Spleen (tissue), 13 donors: ENCODE measurements at places on chromosomes 7 and 10. TPM values are rescaled to one million over a fixed set of nuclear protein-coding genes. Genes with fewer than 3 reads are reported as not detected.

DNA sequence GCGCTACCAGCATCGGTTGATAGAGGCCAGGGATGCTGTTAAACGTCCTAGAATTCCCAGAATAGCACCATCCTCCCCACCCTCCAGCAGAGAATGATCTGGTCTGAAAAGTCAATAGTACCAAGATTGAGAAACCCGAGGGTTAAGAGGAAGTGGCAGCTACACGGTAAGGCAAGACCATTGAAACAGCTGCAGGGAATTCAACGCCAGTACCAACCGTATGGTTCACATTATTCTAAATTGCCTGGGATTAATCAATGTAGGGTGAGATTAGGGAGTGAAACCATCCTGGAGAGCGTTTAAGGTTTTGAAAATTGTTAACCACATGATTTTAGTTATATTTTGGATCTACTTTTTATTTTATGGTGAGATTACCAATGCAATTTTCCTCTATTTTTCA lies 352.2 kb downstream of the PRPF18 start:
- no peak overlapping the region for H3K27ac ChIP-seq
- H3K36me3 ChIP-seq, result no peaks in the 10 kb centered on the region
- no peak for DNase-seq
- no peak overlapping the region for H3K4me3 ChIP-seq

DNA sequence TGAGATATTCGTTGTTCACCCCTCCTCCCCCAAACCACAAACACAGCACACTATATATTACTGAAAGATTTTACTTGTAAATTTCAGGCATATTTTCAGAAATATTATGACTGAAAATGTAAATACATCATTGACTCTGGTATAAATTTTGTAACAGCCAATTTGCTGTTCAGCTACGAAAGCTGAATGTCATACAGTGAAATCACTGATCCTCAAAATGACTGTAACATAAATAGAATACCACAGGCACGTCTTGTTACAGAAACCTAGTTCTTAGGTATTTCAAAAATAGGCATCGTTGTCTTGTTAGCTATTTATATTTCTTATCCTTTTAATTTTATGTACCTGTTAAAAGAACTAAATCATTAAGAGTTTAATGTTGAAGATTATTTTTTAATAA lies 15.1 kb downstream of the TRUB1 start:
- no peak overlapping the region for H3K4me3 ChIP-seq
- no peak for DNase-seq
- H3K36me3 ChIP-seq, result no peaks in the 10 kb centered on the region
- H3K27ac ChIP-seq, result no peak overlapping the region

DNA sequence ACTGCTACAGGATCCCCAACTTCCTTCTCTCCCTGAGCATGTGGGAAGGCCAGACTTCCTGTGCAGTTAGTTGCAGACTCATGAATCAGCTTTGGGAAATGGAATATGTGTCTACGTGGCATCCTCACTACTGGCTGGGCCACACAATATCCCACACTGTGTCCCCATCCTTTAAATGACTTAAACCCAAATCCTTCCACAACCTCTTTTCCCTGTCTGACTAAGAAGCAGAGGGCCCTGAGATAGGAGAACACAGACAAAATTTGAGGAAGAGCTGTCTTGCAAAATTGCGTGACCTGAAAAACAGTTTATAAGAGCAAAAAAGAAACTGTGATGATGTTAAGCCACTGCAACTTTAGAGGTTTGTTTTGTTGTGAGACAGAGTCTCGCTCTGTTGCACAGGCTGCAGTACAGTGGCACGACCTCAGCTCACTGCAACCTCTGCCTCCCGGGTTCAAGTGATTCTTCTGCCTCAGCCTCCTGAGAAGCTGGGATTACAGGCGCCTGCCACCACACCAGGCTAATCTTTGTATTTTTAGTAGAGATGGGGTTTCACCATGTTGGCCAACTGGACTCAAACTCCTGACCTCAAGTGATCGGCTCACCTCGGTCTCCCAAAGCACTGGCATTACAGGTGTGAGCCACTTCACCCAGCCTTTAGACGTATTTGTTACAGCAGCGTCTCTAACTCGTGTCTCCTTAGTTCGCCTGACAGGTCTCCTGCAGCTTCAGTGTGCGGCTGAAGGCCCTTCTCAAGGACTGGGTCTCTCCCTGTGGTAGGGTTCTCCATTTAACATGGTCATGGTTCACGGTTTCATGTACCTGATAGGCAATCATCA lies 46.9 kb upstream of the SFMBT2 start:
- H3K4me3 ChIP-seq, result no peak overlapping the region
- peaks cover 14% of the 10 kb centered on the region for H3K4me1 ChIP-seq
- no peaks in the 10 kb centered on the region for H3K36me3 ChIP-seq
- DNase-seq, result no peak
- no peaks in the 10 kb centered on the region for H3K27me3 ChIP-seq

- no peak overlapping the region for H3K27ac ChIP-seq
- H3K4me1 ChIP-seq, result no peaks in the 10 kb centered on the region
- no peaks in the 10 kb centered on the region for H3K36me3 ChIP-seq
- H3K4me3 ChIP-seq, result no peak overlapping the region
- H3K27me3 ChIP-seq, result peaks cover 73% of the 10 kb centered on the region
Observed at GRCh38 chr7:76196786-76197185, 4.9 kb upstream of the SRRM3 start.

DNA sequence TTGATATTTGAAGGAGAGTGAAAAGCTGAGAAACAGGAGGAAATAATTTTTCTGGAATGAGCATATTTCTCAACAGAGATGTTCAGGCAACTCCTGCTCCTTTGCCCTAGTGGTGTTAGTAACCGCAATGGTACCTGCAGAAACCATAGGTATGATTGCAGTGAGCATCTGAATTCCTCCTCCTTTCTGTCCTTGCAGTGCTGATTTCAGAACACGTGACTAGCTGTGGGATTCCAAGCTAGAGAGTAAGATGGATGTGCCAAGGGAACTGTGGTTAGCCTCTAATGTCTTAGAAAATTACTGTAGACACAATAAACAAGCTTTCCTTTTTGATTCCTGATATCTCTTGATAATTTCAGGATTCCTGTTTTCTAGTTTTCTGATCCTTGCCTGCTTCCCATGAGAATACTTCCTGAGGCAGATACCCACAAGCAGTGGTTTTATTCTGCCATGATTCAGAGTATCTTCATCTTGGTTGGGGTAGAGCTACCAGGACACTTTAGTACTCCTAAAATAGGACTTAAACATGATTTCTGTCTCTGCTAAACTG lies 27.5 kb downstream of the LRGUK start:
- H3K27ac ChIP-seq, result no peak overlapping the region
- no peaks in the 10 kb centered on the region for H3K36me3 ChIP-seq
- no peaks in the 10 kb centered on the region for H3K4me1 ChIP-seq
- H3K4me3 ChIP-seq, result no peak overlapping the region

DNA sequence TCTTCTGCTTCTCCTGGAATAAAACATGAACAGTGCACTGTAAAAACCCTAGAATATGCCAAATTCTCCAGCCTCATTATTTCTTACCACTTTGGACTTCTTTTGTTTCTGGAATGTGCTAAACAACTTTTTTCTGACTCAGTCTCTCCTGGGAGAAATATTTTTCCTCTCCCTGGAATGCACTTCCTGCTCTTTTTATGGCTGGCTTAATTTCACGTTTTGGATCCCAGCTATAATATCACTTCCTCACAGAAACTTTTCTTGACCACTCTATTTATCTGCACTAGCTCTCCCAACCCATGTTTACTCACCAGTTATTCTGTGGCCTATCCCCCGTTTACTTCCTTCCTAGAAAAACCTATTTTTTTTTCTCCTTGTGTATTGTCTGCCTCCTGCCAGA lies 26.7 kb downstream of the ABCB5 start:
- no peaks in the 10 kb centered on the region for H3K36me3 ChIP-seq
- H3K4me3 ChIP-seq, result no peak overlapping the region
- H3K27me3 ChIP-seq, result no peaks in the 10 kb centered on the region
- no peaks in the 10 kb centered on the region for H3K4me1 ChIP-seq
- no peak overlapping the region for H3K27ac ChIP-seq

- H3K4me3 ChIP-seq, result no peak overlapping the region
- no peaks in the 10 kb centered on the region for H3K36me3 ChIP-seq
- no peak overlapping the region for H3K27ac ChIP-seq
- no peaks in the 10 kb centered on the region for H3K27me3 ChIP-seq
Observed at GRCh38 chr7:150847536-150847935, 4.8 kb upstream of the AOC1 start.

VAX1 gene
- not detected for total RNA-seq

GRCh38 chr10:130368761-130369560 lies 232.8 kb downstream of the GLRX3 start:
- no peak for DNase-seq
- no peaks in the 10 kb centered on the region for H3K27me3 ChIP-seq
- peaks cover 5% of the 10 kb centered on the region for H3K4me1 ChIP-seq
- H3K27ac ChIP-seq, result no peak overlapping the region
- H3K4me3 ChIP-seq, result no peak overlapping the region

DNA sequence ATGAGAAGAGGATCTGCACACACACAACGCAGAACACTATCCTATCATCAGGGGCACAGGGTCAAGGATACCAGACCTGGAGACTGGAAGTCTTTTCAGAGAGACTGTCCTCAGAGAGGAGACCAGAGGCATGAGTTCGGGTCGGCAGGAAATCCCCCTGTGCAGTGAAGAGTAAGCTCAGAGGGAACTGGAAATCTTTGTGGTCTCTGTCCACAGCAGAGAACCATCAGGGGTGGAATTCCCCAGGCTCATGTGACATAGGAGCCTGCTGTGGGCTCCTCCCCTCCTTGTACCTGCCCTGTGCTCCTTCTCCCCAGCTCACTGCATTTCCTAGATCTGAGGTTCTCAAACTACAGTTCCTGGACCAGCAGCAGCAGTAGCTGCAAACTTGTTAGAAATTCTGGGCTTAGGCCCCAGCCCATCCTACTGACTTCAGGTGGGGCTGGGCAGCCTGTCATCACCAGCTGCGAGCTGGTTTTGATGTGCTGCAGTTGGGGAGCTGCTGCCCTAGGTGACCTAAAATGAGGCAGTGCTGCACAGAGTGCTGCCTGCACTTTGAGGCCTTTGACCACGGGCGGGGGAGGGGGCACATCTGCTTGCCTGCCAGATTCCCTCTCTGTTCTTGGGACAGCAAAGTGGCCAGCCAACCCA lies 2.4 kb downstream of the ZMIZ2 start:
- H3K27ac ChIP-seq, result peak overlapping the region; percentile 100
- H3K27me3 ChIP-seq, result no peaks in the 10 kb centered on the region
- H3K36me3 ChIP-seq, result no peaks in the 10 kb centered on the region
- no peak overlapping the region for H3K4me3 ChIP-seq
- H3K4me1 ChIP-seq, result peaks cover 75% of the 10 kb centered on the region

DNA sequence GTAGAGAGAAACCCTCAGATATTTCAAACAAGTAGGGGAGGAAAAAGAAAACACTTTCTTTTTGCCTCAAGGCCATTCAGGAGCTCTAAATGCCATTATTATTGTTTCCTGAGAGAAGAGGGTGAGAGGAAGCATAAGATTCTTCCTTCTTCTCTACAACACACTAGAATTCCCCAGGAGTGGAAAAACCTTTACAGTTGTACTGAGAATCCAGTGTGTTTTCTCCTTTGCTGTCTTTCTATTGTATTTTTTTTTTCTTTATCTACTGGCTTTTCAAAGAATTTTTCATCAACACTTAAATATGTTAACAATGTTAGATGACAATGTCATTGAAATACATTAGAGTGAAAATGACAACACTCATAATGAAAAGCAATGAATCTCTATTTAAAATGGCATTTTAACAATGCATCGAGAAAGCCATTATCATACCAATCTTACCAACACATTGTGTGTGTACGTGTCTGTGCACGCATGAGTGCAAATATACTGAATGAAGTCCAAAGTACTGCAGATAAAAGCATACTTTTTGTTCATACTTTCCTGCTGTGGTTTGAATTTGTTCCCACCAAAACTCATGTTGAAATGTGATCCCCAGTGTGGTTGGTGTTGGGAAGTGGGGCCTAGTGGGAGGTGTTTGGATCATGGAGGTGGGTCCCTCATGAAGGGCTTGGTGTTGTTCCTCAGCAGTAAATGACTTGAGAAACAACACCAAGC lies 24.2 kb upstream of the MACC1 start:
- DNase-seq, result no peak
- no peak overlapping the region for H3K27ac ChIP-seq
- H3K4me1 ChIP-seq, result no peaks in the 10 kb centered on the region

BUD23 gene
- total RNA-seq, result 53.5 TPM

GRCh38 chr10:118732245-118733165 lies 22.3 kb downstream of the CACUL1 start:
- H3K27me3 ChIP-seq, result no peaks in the 10 kb centered on the region
- DNase-seq, result no peak
- H3K4me3 ChIP-seq, result peak overlapping the region; percentile 2
- no peak overlapping the region for H3K27ac ChIP-seq

TMEM139 gene
- total RNA-seq, result 0.93 TPM

GRCh38 chr7:115910541-115911164 lies 119.9 kb downstream of the TFEC start:
- H3K27ac ChIP-seq, result no peak overlapping the region
- H3K36me3 ChIP-seq, result no peaks in the 10 kb centered on the region
- H3K27me3 ChIP-seq, result no peaks in the 10 kb centered on the region

DNA sequence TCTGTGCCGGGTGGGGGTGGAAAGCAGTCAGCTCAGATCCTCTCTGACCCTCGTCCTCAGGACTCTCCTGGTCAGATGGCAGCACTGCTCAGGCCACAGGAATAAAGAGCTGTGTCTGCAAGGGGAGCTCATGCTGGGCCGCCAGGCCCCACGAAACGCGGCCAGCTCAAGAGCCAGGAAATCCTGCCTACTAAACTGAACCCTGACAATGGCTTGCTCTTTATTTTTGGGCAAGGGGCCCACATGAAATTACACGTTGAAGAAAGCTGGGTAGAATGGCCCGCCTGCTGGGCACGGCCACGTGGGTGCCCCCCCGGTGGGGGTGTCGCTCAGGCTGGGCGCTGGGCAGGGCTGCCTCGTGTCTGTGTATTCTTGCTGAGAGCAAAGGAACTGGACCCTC lies 103.0 kb downstream of the ITIH5 start:
- no peak overlapping the region for H3K27ac ChIP-seq
- no peaks in the 10 kb centered on the region for H3K36me3 ChIP-seq
- no peak for DNase-seq
- peaks cover 34% of the 10 kb centered on the region for H3K4me1 ChIP-seq
- no peak overlapping the region for H3K4me3 ChIP-seq

GRCh38 chr7:83524277-83525075 lies 124.5 kb downstream of the SEMA3E start:
- no peak overlapping the region for H3K4me3 ChIP-seq
- no peaks in the 10 kb centered on the region for H3K36me3 ChIP-seq
- no peak for DNase-seq

DNA sequence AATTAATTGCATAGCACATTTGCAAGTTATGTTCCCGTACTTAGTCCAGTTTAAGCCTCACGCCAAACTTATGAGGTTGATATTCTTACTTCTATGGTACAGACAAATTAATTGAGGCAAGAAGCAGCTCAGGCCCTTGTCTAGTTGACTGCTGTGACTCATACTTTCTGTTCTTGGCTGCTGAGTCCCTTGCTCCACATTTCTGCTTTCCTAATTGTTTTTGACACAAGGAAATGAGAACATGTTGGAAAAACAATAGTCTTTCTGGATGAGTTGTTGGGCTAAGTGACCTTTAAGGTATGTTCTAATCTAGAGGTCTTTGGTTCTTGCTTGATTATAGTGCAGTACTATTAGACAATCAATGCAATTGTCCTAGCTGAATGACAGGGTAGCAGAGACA lies 331.8 kb downstream of the NRG3 start:
- DNase-seq, result no peak
- H3K27me3 ChIP-seq, result no peaks in the 10 kb centered on the region
- no peaks in the 10 kb centered on the region for H3K4me1 ChIP-seq
- H3K36me3 ChIP-seq, result no peaks in the 10 kb centered on the region
- no peak overlapping the region for H3K4me3 ChIP-seq
